ENCODE measurements at places on chromosomes 6 and 20. TPM values are rescaled to one million over a fixed set of nuclear protein-coding genes. Genes with fewer than 3 reads are reported as not detected.
A peak's percentile ranks its signal among the peaks of the same experiment; 100 is the strongest.

Gene THBD
- 14.6 TPM for total RNA-seq

Gene BPIFB1
- total RNA-seq = not detected

Gene DEF6
- total RNA-seq = 219 TPM

Gene PNLDC1
- total RNA-seq = not detected

Gene BRPF3
- 35.2 TPM for total RNA-seq

Gene CRISP2
- not detected for total RNA-seq

Gene ADAM33
- total RNA-seq = not detected

Gene NRSN1
- total RNA-seq = not detected

Gene MEP1A
- total RNA-seq = not detected

DNA sequence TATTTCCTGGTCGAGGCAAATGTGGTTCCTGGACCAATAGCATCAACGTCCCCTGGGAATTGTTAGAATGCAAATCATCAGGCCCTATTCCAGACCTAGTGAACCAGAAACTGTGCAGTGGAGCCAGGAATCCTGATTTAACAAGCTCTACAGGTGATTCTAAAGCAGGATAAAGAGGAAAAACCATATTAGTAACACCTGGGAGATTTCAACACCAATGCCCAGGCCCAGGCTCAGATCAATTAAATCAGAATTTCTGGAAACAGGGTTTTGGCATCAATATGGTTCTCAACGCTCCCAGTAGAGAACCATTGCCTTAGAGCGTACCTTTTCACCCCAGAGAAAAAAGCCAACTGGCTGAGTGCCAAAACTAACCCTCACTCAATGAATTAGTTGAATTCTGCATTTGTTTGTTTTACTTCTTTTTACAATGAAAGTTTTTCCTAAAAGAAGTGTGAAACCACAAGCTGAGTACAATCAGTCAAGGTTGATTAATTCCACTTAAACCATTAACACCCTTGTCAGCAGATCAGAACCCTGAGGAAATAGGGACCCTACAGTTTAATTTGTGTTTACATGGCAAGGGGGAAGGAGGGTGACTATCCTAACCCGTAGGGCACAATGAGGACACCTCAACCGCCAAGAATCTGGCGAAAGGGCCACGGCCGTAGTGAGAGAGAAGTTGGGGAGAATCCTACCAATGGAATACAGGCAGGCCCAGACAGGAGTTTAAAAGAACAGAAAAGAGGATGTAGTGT is 34.9 kb upstream of the LOC128125822 start:
- H3K36me3 ChIP-seq = no peaks in the 10 kb centered on the region
- no peaks in the 10 kb centered on the region for H3K27me3 ChIP-seq
- no peaks in the 10 kb centered on the region for H3K4me1 ChIP-seq
- no peak overlapping the region for H3K27ac ChIP-seq
- H3K4me3 ChIP-seq = no peak overlapping the region

DNA sequence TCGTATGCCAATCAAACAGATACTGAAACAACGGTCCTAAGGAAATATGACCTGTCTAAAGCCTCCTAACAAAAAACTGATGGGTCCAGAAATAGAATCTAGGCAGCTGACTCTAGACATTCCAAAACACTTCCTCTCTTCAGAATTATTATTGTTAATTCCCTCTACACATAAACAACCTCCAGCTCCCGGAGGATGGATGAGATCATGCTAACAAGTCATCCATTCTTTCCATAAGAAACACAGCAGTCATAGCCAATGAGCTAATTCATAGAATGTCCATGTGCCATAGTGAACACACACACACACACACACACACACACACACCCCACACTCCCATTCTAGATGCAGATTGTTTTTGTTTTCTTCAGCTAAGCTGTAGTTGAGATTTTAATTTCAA is 44.3 kb downstream of the HDGFL1 start:
- H3K4me3 ChIP-seq = no peak overlapping the region
- no peaks in the 10 kb centered on the region for H3K27me3 ChIP-seq
- no peak for DNase-seq
- H3K36me3 ChIP-seq = no peaks in the 10 kb centered on the region

DNA sequence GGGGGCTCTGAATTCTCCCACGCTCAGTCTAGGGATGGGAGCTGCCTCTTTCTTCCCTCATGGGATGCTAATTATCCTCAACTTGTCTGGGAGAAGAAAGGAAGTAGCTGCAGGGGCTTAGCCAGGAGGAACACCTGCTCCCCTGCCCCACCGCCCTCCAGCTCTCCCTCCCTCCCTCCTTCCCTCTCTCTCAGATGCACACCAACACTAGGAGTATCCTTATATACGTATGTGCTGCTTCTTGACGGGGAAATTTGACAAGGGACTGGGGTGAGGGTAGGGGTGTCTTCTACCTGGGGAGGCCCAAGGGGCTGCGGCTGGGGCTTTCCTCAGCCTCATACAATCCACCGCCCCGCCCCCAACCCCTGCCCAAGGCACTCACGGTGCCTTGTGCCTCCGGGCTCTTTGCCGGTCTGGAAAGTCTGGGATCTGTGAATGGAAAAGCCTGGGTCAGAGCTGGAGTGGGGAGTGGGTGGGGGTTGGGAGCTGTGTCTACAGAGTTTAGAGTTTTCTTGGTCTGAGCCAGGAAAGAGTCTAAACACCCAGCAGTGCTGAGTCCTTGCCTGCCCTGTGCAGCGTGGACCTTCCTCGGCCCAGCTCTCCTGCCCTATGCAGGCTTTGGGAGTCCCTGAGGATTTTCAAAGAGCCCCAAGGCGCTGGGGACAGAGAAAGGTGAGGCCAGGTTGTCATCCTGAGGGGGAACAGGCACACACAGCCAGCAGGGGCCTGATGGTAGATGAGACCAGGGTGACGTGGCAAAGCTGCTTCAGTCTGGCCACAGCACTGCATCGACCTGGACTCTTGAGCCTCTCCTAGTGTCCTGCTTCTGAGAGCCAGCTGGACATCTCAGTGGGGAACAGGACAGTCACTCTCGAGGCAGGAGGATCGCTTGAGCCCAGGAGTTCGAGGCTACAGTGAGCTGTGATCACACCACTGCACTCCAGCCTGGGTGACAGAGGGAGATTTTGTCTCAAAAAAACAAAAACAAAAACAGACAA is 29.3 kb upstream of the EMILIN3 start:
- no peaks in the 10 kb centered on the region for H3K36me3 ChIP-seq
- H3K27ac ChIP-seq = no peak overlapping the region
- no peaks in the 10 kb centered on the region for H3K27me3 ChIP-seq
- H3K4me1 ChIP-seq = no peaks in the 10 kb centered on the region
- H3K4me3 ChIP-seq = no peak overlapping the region
- DNase-seq = no peak

- H3K27ac ChIP-seq = peak overlapping the region; percentile 86
- H3K36me3 ChIP-seq = no peaks in the 10 kb centered on the region
- H3K4me1 ChIP-seq = peaks cover 42% of the 10 kb centered on the region
- DNase-seq = no peak
- no peaks in the 10 kb centered on the region for H3K27me3 ChIP-seq
Observed at GRCh38 chr6:27810768-27811450, 101.3 kb downstream of the OR2B2 start.

DNA sequence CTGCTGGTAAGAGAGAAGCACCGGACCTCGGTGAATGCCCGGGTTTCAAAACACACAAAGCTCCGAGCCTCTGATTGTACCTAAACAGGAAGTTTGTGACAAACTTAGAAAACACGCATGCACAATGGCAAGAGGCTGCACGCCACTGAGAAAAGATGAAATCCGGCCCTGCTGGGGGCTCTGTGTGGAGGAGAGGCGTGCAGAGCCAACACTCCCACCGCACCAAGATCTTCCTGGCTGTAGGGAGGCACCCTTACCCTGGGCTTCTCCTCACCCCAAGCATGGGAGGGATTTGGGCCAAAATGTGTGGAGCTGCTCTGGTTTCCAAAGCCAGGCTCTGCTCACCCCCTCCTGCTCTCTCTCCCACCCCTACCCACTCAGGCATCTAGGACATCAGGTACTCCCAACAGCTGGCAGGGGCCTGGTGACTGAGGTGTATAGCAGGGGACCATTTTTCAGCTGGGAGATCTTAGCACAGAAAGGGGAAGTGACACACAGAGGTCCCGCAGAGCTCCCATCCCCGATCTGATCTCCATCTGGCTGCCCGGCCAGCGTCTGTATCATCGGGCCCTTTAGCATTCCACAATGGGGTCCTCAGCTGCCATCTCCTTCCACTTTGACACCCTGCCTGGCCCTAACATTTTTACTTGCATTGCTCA is 84.2 kb downstream of the TRERF1 start:
- H3K36me3 ChIP-seq = peaks cover 3% of the 10 kb centered on the region
- peak overlapping the region; percentile 42 for H3K4me3 ChIP-seq
- H3K27ac ChIP-seq = peak overlapping the region; percentile 58
- peak; percentile 31 for DNase-seq
- peaks cover 48% of the 10 kb centered on the region for H3K4me1 ChIP-seq
- no peaks in the 10 kb centered on the region for H3K27me3 ChIP-seq

DNA sequence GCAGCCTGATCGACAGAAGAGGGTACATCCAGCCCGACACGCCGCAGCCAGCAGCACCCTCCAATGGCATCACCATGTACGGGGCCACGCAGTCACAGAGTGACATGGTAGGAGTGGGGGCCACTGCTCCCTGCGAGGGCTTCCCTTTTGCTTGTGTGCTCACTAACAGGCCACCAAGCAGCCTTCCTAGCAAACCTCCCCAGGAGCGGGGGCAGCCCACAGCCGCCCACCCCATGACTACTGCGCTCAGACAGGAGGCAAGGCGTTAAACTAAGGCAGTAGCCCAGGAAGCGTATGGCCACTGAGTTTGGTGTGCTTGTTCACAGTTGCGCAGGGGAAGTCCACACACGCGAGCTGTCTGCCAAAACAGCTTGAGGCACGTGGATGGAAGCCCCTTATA is 169.5 kb upstream of the SNX9 start:
- no peaks in the 10 kb centered on the region for H3K36me3 ChIP-seq
- H3K4me1 ChIP-seq = no peaks in the 10 kb centered on the region
- DNase-seq = no peak
- H3K27ac ChIP-seq = no peak overlapping the region
- H3K27me3 ChIP-seq = no peaks in the 10 kb centered on the region

DNA sequence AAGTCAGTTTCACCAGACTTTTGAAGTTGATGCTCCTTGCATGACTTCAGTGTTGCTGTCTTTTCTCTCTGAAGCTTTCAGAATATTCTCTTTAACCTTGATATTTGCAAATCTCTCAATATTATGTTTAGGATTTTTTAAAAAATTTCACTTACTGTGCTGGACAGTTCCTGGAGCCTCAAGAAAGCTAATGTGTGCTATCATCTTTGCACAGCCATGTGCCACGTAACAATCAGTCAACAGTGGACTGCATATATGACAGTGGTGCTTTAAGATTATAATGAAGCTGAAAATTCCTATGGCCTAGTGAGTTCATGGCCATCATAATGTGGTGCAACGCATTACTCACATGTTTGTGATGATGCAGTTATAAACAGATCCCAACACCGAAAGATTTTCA is 59.1 kb upstream of the OGFRL1 start:
- peaks cover 13% of the 10 kb centered on the region for H3K4me1 ChIP-seq
- no peak overlapping the region for H3K4me3 ChIP-seq
- H3K36me3 ChIP-seq = no peaks in the 10 kb centered on the region
- no peak overlapping the region for H3K27ac ChIP-seq

DNA sequence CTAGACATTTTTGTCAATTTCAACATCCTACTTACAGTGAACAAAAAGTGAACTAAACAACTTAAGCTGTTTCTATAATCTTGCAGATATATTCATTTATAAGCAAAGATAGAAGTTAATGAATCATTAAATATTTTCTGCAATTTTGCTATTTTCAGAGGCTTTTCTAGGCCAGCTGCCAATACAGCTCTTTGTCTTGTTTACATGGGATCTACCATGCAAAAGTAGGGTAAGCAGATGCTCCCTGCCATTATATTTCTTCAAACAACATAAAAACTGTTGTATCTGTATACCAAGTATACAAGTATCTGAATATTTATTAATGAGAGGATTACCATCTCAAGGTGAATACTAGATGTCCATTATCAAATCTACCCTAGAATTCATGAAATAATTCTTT is 15.4 kb downstream of the PNISR start:
- DNase-seq = no peak
- no peak overlapping the region for H3K27ac ChIP-seq
- H3K36me3 ChIP-seq = peaks cover 65% of the 10 kb centered on the region
- peaks cover 3% of the 10 kb centered on the region for H3K4me1 ChIP-seq

GRCh38 chr20:59728722-59729430 is 124.5 kb downstream of the PHACTR3 start:
- H3K4me1 ChIP-seq = no peaks in the 10 kb centered on the region
- DNase-seq = no peak
- H3K4me3 ChIP-seq = no peak overlapping the region
- no peak overlapping the region for H3K27ac ChIP-seq
- H3K27me3 ChIP-seq = no peaks in the 10 kb centered on the region

DNA sequence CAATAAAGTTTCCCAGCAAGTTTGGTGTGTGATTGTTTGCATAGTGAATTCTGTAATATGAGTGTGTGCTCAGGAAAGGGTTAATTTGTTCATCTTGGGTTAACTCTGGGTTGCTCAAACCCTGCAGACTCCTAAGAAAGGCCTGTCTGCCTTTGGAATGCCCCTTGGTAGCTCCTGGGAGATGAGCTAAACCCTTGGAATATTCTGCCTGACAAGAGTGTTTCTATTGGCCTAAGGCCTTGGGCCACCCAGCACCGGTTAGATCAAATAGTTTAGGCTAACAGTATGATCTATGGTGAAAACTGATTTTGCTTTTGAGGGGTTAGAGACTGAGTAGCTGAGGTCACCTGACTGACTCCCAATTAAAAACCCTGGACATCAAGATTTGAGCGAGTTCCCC is 248.3 kb downstream of the GRM1 start:
- H3K36me3 ChIP-seq = no peaks in the 10 kb centered on the region
- H3K27ac ChIP-seq = no peak overlapping the region
- H3K27me3 ChIP-seq = no peaks in the 10 kb centered on the region
- H3K4me1 ChIP-seq = no peaks in the 10 kb centered on the region

DNA sequence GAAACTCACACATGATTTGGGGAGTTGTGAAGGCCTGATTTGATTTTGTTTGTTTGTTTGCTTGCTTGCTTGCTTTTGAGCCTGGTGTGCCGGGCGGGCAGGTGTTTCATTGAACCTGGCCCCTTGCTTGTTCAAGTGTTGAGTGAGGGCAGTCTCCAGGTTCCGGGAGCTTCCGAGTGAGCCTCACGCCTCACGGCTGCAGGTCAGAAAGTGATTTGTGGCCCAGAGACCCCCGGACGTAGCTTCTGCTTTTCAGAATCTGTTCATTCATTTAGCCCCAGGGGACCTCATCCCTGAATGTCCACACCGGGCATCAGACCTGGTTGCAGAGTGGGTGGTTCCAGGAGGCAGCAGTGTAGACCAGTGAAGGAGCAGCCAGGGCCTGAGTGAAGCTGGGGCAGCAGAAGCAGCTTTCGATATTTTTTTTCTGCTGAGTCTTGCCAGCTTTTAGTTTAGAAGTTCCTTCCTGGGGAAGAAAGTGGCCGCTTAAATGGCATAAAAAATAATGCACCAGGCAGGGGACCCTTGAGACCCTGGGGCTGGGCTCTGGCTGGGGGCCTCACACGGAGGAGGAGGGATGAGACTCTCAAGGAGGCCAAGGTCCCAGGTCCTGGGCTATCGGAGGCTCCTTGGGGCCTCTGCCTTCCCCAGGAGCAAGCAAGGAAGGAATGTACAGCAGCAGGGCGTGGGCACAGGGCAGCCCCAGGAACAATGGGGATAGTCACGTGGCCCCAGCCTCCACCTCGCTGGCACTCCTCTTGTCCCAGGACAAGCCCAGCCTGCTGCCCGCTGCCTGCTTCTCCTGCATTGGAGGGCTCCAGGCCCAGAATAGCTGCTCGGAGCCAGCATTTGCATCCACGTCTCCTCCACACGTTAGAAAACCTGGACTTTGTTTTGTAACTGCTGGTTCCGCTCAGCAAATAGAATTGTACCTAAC is 89.2 kb upstream of the BHLHE23 start:
- H3K27ac ChIP-seq = no peak overlapping the region
- H3K27me3 ChIP-seq = no peaks in the 10 kb centered on the region

- no peaks in the 10 kb centered on the region for H3K27me3 ChIP-seq
- peaks cover 31% of the 10 kb centered on the region for H3K36me3 ChIP-seq
- H3K27ac ChIP-seq = no peak overlapping the region
- no peak overlapping the region for H3K4me3 ChIP-seq
Observed at GRCh38 chr20:32192698-32193097, 14.8 kb downstream of the PLAGL2 start.
